ENCODE measurements at places on chromosomes 1 and 21. TPM values are rescaled to one million over a fixed set of nuclear protein-coding genes. Genes with fewer than 3 reads are reported as not detected.
A peak's percentile ranks its signal among the peaks of the same experiment; 100 is the strongest.

DNA sequence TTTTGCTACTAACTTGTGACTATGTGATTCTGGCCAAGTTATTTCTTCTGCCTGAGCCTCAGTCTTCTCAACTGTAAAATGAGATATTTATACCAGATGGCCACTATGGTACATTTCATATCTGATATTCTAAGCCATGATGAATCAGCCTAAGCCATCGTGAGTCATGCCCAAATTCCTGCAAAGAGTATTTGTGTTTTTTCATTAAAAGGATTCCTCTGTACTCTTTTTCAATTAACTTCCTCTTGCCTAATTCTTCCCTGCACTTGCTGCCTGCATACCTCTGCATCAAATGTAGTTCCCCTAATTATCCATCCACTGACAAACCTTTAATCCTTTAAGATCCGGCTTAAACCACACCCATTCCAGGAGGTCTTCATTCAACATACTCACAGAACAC is 575.1 kb upstream of the BEND5 start:
- H3K27me3 ChIP-seq, result no peaks in the 10 kb centered on the region
- H3K4me1 ChIP-seq, result no peaks in the 10 kb centered on the region
- H3K36me3 ChIP-seq, result no peaks in the 10 kb centered on the region
- H3K4me3 ChIP-seq, result no peak overlapping the region
- H3K27ac ChIP-seq, result no peak overlapping the region

GRCh38 chr1:215888159-215888558 is 321.1 kb downstream of the KCTD3 start:
- no peaks in the 10 kb centered on the region for H3K4me1 ChIP-seq
- no peak overlapping the region for H3K4me3 ChIP-seq
- H3K27ac ChIP-seq, result no peak overlapping the region
- no peak for DNase-seq
- no peaks in the 10 kb centered on the region for H3K27me3 ChIP-seq

DNA sequence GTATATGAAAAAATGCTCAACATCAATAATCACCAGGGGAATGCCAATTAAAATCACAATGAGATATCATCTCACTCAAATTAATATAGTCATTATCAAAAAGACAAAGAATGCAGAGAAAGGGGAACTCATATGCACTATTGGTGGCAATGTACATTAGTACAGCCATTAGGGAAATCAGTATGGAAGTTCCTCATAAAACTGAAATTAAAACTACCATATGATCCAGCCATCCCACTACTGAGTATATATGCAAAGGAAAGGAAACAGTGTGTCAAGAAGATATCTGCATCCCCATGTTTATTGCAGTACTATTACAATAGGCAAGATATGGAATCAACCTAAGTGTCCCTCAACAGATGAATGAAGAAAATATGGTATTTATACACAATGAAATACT is 32.1 kb upstream of the TEKT2 start:
- no peak for DNase-seq
- peaks cover 52% of the 10 kb centered on the region for H3K36me3 ChIP-seq
- no peak overlapping the region for H3K27ac ChIP-seq
- H3K27me3 ChIP-seq, result no peaks in the 10 kb centered on the region
- no peaks in the 10 kb centered on the region for H3K4me1 ChIP-seq
- H3K4me3 ChIP-seq, result no peak overlapping the region

DNA sequence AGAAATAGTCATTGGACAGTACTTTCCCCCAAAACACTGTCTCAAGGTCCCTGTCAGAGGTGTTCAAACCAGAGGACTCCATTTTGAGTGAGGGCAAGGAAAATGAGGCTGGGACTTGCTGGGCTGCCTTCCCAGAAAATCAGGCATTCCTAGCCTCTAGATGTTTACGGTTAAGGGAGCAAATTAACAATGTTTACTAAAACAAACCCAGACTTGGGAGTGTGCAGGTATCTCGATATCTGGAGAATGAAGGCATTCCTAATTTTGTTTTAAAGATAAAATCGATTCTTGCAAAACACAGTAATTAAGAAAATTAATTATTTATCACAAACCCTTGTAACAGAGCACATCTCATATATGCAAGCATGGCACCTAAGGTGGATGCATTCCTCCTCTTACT is 48.9 kb upstream of the CITED4 start:
- H3K27ac ChIP-seq, result no peak overlapping the region
- no peaks in the 10 kb centered on the region for H3K27me3 ChIP-seq
- H3K4me1 ChIP-seq, result no peaks in the 10 kb centered on the region

Gene CFHR3
- not detected for total RNA-seq

Gene C2CD2
- total RNA-seq, result 6.7 TPM

DNA sequence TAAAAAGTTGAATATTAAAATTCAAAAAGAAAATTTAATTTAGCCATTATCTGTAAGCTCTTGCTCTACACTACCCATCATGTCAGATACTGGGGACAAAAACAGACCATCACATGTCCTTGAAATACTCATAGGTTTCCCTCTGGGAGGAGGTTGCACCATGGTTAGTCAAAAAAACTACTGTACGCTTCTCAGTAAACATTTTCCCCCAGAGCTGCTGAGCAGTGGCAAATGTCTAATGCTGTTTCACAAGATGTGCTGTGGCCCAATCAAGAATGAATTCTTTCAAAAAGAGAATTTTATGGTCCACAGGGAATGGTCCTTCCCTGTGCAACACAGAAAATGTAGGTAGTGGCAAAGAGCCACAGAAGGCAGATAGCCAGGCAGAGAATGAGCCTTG is 6.1 kb downstream of the SLC25A24 start:
- H3K27me3 ChIP-seq, result no peaks in the 10 kb centered on the region
- peaks cover 15% of the 10 kb centered on the region for H3K4me1 ChIP-seq
- no peak overlapping the region for H3K4me3 ChIP-seq
- peaks cover 26% of the 10 kb centered on the region for H3K36me3 ChIP-seq

- no peak for DNase-seq
- no peak overlapping the region for H3K4me3 ChIP-seq
- no peaks in the 10 kb centered on the region for H3K36me3 ChIP-seq
- H3K27ac ChIP-seq, result no peak overlapping the region
These were observed 42.1 kb upstream of the SRP9 start for GRCh38 chr1:225735252-225736149.

DNA sequence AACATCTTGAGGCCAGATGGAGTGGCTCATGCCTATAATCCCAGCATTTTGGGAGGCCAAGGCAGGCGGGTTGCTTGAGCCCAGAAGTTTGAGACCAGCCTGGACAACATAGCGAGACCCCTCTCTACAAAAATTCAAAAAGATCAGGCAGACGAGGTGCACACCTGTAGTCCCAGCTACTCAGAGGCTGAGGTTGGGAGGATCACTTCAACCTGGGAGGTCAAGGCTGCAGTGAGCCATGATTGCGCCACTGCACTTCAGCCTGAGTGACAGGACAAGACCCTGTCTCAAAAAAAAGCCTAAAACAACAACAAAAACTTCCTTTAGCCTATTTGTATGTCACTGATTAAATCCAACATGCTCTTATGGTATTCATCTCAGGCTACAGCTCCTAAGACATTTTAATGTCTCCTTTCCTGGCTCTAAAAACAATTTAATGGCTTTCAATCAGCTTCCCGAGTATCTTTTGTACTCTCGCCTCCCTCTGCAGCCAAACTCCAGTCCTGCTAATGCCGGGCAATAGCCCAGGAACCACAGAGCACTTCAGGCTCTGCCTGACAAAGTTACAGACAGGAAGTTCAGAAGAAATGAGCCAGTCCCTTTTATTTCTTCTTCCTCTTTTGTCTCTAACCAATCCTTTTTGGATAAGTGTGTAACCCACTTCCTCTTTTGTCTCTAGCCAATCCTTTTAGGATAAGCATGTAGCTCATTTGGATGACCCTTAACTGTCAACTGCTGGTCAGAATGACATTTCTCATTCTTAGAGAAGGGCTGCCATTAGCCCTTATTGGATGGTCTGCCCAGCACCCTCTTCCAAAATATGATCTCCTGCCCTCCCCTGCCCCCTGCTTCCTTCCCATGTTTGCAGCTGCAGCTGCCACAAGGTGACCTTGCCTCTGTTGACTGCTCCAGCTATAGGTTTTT is 6.6 kb upstream of the DOP1B start:
- peak overlapping the region; percentile 55 for H3K4me3 ChIP-seq
- peaks cover 36% of the 10 kb centered on the region for H3K4me1 ChIP-seq
- no peaks in the 10 kb centered on the region for H3K27me3 ChIP-seq
- DNase-seq, result no peak

Gene JUN
- 35.3 TPM for total RNA-seq

Gene GNG12
- total RNA-seq, result not detected

Gene TMEM35B
- total RNA-seq, result 20.0 TPM

- H3K27me3 ChIP-seq, result no peaks in the 10 kb centered on the region
- no peak overlapping the region for H3K27ac ChIP-seq
- peaks cover 37% of the 10 kb centered on the region for H3K36me3 ChIP-seq
- no peak overlapping the region for H3K4me3 ChIP-seq
These were observed 12.4 kb downstream of the SKI start for GRCh38 chr1:2240270-2241156.

- DNase-seq, result no peak
- H3K4me3 ChIP-seq, result no peak overlapping the region
- H3K36me3 ChIP-seq, result no peaks in the 10 kb centered on the region
- no peak overlapping the region for H3K27ac ChIP-seq
- H3K4me1 ChIP-seq, result no peaks in the 10 kb centered on the region
These were observed 46.4 kb downstream of the RGS21 start for GRCh38 chr1:192363177-192363576.

GRCh38 chr1:223810586-223810985 is 35.2 kb downstream of the TP53BP2 start:
- peaks cover 68% of the 10 kb centered on the region for H3K36me3 ChIP-seq
- DNase-seq, result no peak
- no peak overlapping the region for H3K4me3 ChIP-seq
- H3K4me1 ChIP-seq, result peaks cover 13% of the 10 kb centered on the region
- H3K27me3 ChIP-seq, result no peaks in the 10 kb centered on the region

Gene SLC22A15
- total RNA-seq, result 4.6 TPM

DNA sequence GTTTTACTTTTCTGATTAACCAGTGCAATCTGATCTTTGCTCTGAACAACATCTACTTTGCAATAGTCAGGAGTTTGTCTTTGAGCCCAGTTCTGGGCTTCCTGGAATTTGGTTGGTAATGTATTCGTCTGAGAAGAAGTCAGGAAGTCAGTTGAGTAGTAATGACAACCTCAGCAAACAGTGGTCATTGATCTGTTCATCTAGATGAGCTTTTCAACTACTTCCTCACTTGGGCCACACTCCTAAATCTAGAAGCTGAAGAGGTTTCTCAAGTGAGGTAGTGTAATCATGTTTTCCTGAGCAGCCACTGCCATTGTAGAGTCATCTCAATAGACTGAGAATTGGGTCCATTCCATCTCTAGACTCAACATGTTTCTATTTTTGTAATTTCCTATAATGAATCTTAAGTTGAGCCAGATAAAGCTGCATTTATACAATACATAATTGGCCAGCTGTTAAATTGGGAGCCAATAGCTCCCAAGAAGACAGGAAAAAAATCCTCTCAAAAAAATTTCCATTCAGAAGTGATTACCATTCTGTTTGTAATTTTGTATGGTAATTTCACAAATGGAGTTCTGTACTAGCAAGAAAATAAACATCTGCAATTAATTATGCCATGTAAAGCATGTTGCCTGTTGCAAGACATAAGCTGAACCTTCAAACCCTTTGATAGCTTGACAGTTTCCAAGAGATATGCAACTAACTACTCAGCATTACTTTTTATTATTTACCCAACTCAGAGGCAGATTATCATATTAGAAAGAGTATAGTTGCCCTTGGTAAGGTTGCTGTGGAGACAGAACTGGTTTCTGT is 49.6 kb downstream of the WDR64 start:
- H3K27ac ChIP-seq, result no peak overlapping the region
- H3K4me3 ChIP-seq, result no peak overlapping the region
- H3K36me3 ChIP-seq, result no peaks in the 10 kb centered on the region
- H3K27me3 ChIP-seq, result no peaks in the 10 kb centered on the region

DNA sequence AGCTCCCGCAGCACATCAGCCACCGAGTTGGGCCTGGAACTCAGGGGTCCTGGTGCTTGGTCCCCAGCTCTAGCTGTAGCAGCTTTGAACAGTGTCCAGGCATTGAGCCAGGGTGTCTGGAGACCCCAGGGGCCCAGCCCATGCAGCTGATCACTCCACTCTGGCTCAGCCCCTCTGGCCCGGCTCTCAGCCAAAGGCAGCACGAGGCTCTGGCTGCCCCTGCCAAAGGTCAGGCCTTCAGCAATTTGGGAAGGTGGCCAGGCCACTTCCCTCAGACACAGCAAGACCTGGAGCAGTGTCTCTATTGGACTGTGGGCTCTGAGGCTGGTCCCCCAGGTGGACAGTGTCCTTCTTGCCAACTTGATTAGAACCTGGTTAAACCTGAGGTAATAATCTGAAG is 34.4 kb upstream of the RNF19B start:
- DNase-seq, result no peak
- H3K27me3 ChIP-seq, result no peaks in the 10 kb centered on the region
- H3K27ac ChIP-seq, result no peak overlapping the region
- H3K4me1 ChIP-seq, result peaks cover 19% of the 10 kb centered on the region
- no peak overlapping the region for H3K4me3 ChIP-seq

Gene PM20D1
- 1.2 TPM for total RNA-seq

DNA sequence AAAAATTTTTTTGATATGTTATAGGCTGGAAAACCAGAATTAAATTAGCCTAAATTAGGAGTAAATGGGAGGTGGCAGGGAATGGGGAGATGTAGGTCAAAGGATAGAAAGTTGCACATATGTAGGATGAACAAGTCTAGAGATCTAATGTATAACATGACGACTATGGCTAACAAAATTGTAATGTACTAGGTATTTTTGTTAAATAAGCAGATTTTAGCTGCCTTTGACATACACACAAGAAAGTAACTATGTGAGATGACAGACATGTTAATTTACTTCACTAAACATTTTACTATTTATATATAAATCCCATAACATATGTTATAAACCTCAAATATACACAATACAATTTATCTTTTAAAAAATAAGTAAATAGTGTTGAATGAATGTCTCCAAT is 30.2 kb upstream of the GLIS1 start:
- no peak overlapping the region for H3K27ac ChIP-seq
- H3K36me3 ChIP-seq, result peaks cover 65% of the 10 kb centered on the region

DNA sequence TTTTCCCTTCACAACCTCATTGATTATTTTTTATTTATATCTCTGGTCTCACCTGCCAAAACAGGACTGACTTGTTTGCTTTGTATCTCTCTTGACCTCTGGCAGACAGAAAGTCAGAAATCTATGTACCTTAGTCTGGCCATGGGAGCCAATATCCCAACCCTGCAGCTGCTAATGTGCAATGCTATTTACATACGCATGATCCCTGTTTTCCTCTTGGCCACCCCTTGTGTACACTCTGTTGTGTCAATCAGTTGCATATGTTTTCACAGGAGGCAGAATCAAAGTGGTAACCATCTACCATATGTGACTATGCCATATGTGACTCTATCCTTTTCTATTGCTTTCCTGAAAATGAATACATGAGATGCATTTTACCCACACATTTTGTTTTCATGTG is 688.8 kb downstream of the PLA2G4A start:
- H3K4me3 ChIP-seq, result no peak overlapping the region
- no peak for DNase-seq
- no peaks in the 10 kb centered on the region for H3K27me3 ChIP-seq
- H3K36me3 ChIP-seq, result no peaks in the 10 kb centered on the region
- no peaks in the 10 kb centered on the region for H3K4me1 ChIP-seq

Gene HSD3B2
- total RNA-seq, result not detected

All from activated B cell treated with CpG ODN at 0.5 μM for 24 hours (primary cell).